CD4-positive, alpha-beta T cell treated with Interleukin-21 for 1 hour (primary cell): ENCODE measurements at places on chromosomes 13 and 19.

DNA sequence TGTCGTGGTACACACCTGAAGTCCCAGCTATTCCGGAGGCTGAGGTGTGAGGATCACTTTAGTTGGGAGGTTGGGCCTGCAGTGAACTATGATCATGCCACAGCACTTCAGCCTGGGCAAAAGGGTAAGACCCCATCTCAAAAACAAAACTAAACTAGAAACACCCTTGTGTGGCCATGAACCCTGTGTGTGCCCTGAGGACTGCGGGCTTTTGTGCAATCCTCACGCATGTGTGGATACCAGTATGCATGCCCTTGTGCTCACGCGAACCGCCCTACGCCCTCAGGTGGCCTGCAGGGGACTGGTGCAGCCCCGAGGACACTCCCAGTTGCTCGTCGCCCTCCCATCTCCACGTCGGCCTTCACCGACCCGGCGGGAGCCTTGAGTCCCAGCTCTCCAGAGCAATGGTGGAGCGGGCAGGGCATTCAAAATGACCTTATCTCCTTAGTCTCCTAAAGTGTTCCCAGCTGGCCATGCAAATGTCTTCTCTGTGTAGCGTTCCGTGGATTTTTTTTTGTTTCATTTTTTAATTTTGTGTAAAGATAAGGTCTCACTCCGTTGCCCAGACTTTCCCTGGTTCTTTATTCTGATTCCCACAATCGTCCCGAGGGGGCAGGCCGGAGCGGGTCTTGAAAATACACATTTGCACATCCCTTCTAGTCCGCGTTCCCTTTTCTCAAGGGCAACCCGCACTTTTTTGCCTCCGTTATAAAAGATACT, 868 bp upstream of the EGLN2 start:
- peak; percentile 78 for DNase-seq

DNA sequence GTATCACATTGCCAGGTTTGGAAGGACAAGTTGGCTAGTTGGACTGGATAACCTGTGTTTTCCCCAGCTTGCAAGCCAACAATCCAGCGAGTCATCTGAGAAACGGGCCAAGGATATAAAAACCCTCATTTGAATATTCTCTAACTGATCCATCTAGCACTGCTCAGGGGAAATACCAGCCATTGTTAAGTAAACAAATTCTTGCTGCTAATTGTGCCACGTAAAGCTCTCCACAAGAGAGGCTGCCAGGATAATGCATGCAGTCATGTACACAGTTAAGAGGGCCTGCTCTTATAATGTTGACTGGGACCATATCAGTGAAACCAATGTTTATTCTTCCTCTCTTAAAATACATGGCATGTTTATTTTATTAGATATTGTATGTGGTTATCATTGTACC, 663.2 kb upstream of the SGCG start:
- DNase-seq: no peak

DNA sequence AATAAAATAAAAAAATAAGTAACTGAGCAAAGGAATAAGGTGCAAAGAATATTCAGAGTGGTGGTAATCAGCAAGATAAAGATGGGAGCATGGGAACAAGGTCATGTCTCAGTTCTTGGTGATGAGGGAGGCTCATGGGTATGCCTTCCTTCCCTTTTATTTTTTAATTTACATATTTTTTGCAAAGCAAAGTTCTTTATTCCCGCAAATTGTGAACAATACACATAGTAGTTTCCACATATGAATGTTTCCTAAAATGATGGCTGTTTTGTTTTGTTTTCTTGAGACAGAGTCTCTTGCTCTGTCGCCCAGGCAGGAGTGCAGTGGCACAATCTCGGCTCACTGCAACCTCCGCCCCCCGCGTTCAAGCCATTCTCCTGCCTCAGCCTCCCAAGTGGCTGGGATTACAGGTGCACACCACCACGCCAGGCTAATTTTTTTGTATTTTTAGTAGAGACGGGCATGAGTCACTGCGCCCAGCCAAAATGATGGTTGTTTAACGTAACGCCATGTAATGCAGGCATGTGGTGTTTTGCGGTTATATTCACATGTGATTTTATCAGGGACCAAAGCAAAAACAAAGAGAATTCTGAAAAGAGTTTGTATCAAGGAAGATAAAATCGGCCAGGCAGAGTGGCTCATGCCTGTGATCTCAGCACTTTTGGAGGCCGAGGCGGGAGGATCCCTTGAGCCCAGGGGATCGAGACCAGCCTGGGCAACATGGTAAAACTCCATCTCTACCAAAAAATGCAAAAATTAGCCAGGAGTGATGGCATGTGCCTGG, 4.5 kb upstream of the ADGRE2 start:
- no peak for DNase-seq

- no peak for DNase-seq
These were observed 6.7 kb upstream of the MKNK2 start for GRCh38 chr19:2057484-2058469.
